ENCODE measurements at places on chromosomes 6 and 20.

GRCh38 chr6:44297063-44298038 is 15.8 kb downstream of the AARS2 start:
- DNase-seq, result no peak

- DNase-seq, result no peak
Measured at GRCh38 chr20:24718696-24719095, 230.4 kb upstream of the CST7 start.

GRCh38 chr6:163113358-163113962 is 301.1 kb upstream of the QKI start:
- no peak for DNase-seq

DNA sequence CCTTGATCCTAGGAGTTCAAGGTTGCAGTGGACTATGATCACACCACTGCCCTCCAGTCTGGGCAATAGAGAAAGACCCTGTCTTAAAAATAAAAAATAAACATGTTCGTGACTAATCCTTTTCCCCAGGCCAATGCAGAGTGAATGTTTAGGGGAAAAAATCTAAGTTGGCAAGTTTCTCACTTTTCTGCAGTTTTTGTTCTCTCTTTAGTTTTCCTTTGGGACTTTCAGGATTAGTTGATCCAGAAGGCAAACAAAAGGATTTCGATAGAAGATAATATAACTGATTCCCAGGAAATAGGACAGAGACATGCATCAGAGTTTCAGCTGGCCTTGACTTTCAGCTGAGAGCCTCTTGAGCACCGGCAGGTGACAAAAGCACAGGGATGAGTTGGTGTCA is 53.3 kb downstream of the SOD2 start:
- DNase-seq, result no peak

- DNase-seq, result peak; percentile 80
Measured at GRCh38 chr20:46365487-46366220, 40.8 kb downstream of the ELMO2 start.

DNA sequence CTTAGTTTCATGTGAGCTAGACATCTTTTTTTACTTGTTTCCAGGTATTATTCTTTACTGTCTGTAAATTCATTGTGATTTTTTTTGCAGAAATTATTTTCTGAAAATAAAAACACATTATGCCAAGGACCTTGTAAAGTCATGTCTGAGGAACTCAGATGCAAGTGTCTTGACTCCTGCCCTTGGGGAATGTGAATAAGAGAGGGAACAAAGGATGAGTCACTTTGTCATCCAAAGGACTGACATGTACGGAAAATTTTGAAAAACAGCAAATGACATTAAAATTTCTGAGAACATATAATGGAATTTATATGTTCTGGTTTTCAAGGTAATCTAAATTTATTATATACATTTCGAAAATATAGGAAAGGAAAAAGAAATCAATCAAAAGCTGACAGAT is 660.4 kb downstream of the CD109 start:
- DNase-seq, result no peak

GRCh38 chr6:168528474-168529095 is 87.6 kb downstream of the SMOC2 start:
- no peak for DNase-seq

DNA sequence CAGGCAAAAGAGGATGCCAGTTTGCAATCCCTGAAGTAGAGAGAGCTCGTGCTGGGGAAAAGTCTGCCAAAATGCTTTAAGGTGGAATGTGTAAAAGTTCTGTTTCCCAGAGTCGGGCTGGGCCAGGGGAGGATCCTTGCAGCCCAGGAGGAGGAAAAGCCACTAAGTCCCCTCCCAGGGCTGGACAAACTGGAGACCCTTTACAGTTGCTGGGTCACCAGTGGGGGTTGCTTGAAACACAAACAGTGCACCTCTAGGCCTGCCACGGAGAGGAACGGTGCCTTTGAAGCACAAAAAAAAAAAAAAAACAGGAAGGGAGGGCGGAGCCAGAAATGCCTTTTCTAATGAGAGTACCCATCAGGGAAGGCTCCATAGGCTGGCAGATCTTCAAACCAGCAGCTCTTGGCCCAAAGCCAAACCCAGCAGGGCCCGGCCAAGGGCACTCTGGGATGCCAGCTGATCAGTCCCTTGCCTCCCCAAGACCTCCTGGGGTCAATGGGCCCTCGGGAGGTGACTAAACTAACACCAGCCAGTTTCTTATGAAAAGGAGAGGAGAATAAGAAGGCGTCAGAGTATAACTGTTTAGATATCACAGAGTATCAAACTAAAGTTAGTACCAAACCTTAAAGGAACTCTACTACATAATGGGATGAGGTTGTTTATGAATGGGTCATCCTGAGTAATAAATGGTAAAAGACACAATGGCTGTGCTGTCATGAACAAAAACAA is 23.7 kb downstream of the HLA-A start:
- no peak for DNase-seq

DNA sequence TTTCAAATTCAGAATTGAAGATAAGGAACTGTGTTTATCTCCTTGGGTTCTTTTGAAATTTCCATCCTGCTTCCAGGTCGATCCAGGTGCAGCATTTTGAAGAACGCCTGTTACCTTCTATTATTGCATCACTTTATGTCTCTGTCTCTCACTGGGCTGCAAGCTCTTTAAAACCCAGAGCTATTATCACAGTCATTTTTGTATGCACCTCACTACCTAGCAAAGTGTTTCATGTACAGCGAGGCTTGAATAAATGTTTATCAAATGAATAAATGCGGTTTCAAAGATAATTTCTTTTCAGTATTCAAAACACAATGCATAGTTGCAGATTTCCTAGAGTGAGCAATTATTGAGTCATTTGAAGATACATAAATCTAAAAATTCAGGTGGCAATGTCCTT is 34.2 kb downstream of the GFOD1 start:
- DNase-seq, result no peak

DNA sequence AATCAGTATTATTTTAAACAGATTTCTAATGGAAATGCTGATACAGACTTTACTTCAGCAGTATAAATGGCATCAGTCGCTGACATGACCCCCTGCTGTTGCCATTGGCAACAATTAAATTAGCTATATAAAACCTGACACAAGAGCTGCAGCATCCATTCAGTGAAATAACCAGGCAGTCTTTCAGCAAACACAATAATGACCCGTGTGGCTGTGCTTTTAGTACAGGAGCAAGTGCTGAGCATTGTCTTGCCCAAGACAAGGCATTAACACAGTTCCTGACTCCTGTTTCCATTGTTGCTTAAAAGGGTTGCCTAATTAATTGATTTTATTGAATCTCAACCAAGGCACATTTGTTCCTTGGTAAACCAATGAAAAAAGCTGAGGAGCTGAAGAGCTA is 382.1 kb downstream of the HACE1 start:
- no peak for DNase-seq

DNA sequence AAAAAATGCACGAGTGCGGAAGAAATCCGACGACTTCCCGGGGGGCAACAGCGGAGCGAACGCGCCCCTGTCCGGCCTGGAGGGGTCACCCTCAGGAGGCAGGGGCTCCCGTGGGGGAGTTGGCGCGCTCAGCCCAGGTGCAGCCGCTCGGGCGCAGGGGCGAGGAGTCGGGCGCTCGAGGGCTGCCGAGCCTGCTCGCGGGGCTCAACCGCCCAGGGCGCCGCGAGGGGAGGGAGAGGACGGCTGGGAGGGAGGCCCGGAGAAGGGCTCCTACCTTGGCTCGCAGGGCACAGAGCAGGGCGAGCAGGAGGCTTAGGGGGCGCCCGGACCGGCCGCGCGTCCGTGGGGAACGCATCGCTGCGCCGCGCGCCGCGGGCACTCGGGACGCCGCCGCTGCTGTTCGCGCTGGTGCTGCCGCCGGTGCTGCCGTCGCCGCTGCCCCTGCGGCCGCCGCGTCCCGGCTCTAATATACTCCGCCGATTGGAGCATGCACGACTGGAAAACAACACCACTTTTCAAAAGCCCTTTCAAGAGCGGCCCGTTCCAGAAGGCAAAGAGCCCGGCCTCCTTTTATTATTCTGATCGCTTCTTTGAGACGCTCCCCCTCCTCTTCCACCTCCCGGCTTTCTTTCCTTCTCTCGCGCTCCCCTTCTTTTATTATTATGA is 490 bp downstream of the JAG1 start:
- DNase-seq, result peak; percentile 39

DNA sequence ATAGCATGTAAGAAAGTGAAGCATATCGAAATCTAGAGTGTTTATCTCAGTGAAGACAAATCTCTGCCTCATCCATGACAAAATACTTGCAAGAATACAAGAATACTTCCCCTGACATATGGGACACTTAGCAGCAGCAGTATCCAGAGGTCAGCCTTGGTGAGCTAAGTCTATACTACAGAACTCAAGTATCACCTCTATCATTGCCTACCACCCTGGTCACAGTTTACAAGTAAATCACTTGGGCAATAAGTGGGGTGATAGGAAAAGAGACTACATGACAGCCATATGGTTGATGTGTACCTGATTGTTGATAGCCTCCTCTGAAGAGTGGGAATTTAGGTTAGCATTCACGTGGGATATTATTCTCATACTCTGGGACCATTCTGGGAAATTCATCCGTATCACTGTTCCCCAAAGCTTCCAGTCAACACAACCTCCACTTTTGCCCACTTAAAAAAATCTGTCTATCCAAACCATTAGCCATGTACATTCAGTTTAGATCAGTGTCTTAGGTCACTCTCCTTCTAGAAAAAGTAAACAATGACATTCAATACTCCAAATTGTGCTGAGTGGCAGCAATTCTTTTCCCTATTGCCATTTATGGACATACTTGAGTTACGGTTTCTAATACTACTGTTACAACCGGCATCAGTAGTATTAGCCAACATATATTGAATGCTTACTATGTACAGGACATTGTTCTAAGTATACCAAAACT is 118.2 kb upstream of the PRSS16 start:
- no peak for DNase-seq

- DNase-seq, result no peak
Measured at GRCh38 chr6:13593720-13594119, 19.3 kb downstream of the SIRT5 start.

GRCh38 chr6:148887181-148887580 is 140.4 kb downstream of the UST start:
- DNase-seq, result no peak

GRCh38 chr20:42435230-42435629 is 754.5 kb downstream of the PTPRT start:
- no peak for DNase-seq

GRCh38 chr6:23499549-23499948 is 626.5 kb upstream of the NRSN1 start:
- no peak for DNase-seq

GRCh38 chr6:156160795-156161165 is 616.4 kb upstream of the ARID1B start:
- DNase-seq, result no peak

DNA sequence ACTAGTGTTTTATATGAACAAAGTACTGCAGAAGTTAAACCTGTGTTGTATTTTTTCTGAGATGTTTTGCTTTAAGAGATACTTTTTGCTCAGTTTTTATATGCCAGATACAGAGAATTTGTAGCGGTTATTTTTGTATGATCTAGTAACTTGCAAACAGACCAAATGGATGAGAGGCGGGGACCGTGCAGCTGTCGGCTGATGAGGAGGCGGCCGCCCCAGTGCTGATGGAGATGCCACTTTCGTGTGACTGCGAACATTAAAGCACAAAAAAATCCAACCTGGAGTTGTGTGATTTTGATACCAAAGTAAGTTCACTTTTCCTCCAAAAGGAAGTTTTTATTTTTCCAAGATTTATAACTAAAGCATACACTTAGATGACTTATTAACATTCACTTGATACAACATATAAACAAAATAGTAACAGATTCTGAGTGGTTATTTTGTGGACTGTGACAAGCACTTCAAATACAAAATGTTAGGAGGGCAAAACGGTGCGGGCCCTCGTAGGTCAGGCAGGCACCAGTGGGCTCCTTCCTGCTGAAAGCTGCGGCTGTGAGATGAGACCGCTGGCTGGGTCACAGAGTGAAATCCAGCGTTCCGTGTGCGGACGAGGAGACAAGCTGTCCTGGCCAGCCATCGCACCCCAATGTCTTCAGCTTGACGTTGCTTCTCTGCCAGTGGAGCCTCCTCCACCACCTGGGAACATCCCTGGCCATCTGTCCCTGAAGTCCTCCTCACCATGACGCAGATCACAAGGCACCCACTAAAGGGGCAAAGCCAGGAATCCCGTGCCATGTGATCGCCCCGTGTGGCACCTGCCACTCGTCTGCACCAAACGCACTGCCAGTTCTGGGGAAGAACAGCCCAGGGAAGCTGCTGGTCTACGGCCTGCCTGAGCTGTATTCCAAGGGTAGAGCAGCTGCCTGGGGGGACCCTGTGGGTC is 4.0 kb upstream of the OGFR start:
- DNase-seq, result no peak

DNA sequence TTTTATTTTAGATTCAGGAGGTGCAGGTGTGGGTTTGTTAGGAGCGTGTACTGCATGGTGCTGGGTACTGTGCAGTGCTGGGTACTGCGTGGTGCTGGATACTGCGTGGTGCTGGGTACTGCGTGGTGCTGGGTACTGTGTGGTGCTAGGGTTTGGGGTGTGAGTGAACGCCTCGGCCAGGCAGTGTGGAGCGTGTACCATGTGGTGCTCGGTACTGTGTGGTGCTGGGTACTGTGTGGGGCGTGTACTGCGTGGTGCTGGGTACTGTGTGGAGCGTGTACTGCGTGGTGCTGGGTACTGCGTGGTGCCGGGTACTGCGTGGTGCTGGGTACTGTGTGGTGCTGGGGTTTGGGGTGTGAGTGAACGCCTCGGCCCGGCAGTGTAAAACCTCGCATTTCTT is 62.9 kb downstream of the WDR27 start:
- DNase-seq, result no peak

DNA sequence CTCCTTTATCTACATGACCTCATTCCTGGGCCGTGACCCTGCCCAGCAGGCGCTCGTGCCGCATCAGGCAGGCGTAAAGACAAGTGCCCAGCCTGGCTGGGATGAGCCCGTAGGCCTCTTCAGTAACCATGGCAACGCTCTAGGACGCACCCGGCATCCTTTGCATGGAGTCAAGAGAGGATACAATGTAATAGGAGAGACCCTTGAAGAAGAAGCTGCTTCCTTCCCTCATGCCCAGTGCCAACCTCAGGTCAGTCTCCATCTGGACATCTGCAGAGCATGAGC is 5.0 kb upstream of the LSM14B start:
- no peak for DNase-seq

GRCh38 chr6:41935685-41936072 is 5.9 kb downstream of the CCND3 start:
- DNase-seq, result no peak

GRCh38 chr20:59508729-59509128 is 95.6 kb upstream of the PHACTR3 start:
- no peak for DNase-seq

- DNase-seq, result no peak
Measured at GRCh38 chr6:17881085-17881858, 106.2 kb downstream of the KIF13A start.

GRCh38 chr6:114144887-114145851 is 174.2 kb upstream of the HDAC2 start:
- no peak for DNase-seq

- DNase-seq, result no peak
Measured at GRCh38 chr6:100134703-100135102, 140.7 kb upstream of the MCHR2 start.

All from hippocampal formation (tissue), 2 donors.